ENCODE measurements at places on chromosomes 4 and X.

DNA sequence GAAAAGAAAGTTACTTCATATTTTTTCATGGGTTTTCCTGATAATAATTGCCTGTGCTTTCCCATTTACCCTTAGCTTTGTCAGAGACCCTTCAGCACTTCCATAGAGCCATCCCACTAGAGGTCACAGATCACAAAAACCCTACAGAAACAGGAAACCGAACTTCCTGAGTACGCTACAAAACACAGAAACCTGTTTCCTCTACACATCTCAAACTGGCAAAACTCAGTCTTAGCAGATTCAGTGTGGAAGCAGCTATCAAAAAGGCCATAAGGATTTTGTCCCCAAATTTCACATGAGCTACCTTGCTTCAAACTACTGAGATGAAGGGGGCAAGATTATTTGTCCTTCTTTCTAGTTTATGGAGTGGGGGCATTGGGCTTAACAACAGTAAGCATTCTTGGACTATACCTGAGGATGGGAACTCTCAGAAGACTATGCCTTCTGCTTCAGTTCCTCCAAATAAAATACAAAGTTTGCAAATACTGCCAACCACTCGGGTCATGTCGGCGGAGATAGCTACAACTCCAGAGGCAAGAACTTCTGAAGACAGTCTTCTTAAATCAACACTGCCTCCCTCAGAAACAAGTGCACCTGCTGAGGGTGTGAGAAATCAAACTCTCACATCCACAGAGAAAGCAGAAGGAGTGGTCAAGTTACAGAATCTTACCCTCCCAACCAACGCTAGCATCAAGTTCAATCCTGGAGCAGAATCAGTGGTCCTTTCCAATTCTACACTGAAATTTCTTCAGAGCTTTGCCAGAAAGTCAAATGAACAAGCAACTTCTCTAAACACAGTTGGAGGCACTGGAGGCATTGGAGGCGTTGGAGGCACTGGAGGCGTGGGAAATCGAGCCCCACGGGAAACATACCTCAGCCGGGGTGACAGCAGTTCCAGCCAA lies at the start of gene MMRN1:
TSS of gene MMRN1 (plus strand) at position 206 of the 902 bp plus-strand sequence. CDS start at position 324, 118 bp downstream.
- DNase-seq, result no peak

- DNase-seq, result no peak
Observed at GRCh38 chrX:134545510-134545909, 85.5 kb downstream of the HPRT1 start.

GRCh38 chr4:6332042-6332668 lies 62.5 kb downstream of the WFS1 start:
- DNase-seq, result no peak

DNA sequence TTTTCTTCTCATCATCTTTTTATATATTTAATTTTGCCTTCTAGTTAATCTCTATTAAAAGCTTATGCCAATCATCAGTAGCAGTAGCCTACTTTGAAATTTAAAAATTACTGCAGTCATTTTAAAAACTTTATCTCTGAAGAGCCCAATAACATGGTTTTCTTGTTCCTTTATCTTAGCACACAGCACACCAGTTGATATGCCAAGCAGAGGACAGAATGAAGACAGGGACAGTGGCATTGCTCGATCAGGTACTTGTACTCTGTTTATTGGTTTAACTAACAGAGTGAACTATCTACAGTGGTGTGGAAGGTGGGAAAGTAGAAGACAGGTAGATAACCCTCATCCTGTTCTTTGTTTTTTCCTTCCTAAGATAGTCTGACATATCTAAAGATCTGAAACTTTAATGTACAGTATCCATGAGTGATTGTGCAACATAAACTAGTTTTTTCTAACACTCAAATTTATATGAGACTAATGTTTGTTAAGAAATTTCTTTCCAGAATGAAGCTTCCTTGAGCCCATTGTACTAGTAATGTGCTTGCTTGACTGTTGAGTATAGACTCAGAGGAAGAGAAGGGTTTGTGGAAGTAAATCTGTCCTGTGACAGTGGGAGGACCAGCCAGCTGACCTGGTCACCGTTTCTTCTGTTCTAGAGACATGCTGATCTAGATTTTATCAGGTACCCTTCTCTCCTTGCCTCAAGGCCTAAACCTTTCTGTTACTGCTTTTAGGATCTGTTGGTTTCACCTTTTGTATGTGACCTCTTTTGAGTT lies 66.6 kb downstream of the FNIP2 start:
- DNase-seq, result no peak

GRCh38 chrX:79096145-79096556 lies 48.3 kb upstream of the GPR174 start:
- DNase-seq, result no peak

- peak; percentile 80 for DNase-seq
Observed at GRCh38 chrX:40402831-40403533, 177.8 kb upstream of the ATP6AP2 start.

- DNase-seq, result peak; percentile 46
Observed at GRCh38 chrX:153460826-153461225, 9.6 kb downstream of the HAUS7 start.

GRCh38 chrX:10591363-10592335 lies 28.7 kb downstream of the MID1 start:
- DNase-seq, result no peak

- no peak for DNase-seq
Observed at GRCh38 chr4:76997077-76997476, 47.5 kb downstream of the SEPTIN11 start.

GRCh38 chr4:169996379-169997240 lies 29.6 kb downstream of the MFAP3L start:
- no peak for DNase-seq

DNA sequence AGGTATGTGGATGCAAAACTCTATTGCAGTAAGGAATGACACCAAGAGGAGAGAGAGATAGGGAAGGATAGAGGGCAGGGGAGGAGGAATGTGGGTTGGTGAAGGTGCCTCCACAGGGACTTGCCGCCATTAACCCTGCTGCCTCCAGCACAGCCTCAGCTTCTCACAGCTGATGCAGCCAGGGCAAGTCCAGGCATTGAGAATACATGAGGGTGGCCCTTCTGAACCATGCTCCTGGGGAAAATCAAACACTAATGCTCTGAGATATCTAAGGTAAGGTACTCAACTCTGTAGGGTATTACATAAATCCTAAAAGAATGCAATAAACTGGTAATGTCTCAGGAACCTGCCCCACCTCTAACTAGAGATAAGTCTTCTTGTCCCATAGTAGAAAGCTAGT lies 28.7 kb downstream of the UGT2B7 start:
- no peak for DNase-seq

DNA sequence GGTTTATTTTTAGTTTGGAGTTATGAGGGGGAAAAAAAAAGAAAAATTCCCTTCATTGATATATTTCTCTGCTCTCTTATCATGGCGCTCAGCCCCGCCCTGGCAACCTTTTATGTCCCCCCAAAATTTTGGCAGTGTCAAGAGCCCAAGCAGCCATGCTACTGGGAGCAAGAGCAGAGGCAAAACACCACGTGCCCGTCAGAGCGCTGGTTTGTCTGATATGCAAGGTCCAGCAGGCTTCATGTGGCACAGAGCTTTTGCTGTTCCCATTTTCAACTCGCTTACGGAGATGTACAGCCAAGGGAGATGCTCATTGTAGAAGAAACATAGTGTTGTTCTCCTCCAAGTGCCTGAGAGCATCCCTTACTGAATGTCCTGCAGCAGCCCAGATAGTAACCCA lies 27.3 kb downstream of the SLITRK2 start:
- no peak for DNase-seq

DNA sequence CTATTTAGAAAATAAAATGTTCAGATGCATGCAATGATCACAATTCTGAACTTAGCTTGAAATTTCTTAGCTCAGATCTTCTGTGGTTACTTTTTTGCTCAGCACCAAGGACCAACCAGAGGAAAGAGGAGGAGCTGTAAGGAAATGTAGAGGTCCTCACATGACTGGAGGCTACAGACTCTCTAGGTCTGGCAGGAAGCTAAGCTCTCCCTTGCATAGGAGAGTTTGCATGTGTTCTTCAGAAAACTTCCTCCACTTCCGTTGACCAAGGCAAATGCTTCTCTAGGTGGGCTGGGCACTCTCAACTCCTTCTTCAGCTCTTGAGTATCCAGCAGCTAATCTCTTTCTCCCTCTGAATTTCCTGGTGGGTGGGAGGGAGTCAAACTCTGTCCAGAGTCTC lies 119.6 kb downstream of the BTC start:
- DNase-seq, result no peak

- no peak for DNase-seq
Observed at GRCh38 chr4:102560115-102560514, 59.0 kb downstream of the NFKB1 start.

- DNase-seq, result no peak
Observed at GRCh38 chr4:186537843-186538521, 17.4 kb downstream of the MTNR1A start.

DNA sequence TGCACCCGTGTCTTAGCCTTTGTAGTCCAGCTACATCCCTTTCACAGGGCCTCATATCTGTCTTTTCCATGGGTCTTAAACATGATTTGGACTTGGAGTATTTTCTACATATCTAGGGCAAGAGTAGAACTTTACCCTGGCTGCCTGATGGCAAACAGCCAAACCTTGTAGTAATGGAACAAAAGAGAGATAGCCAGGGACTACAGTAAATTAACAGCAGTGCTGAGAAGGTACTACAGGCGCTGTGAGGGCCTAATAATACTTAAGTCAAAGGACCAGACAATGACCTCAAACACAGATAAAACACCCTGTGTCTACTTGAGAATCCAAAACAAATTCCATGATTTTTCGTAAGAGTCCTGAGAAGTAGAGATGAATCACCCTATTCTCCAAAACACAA lies 111.0 kb upstream of the WDR17 start:
- no peak for DNase-seq

- no peak for DNase-seq
Observed at GRCh38 chr4:167642250-167642649, 408.0 kb upstream of the SPOCK3 start.

DNA sequence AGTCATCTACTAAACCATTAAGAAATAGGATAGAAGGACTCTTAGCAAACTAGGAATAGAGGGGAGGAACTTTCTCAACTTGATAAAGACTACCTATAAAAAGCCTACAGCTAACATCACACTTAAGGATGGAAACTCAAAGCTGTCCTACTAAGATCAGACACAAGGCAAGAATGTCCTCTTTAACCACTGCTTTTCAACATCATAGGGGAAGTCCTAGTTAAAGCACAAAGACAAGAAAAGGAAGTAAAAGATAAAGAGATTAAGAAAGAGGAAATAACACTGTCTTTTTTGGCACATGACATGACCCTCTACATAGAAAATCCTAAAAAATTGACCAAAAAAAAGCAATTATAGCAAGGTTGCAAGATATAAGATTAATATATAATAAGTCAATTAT lies 136.6 kb downstream of the FBXW7 start:
- no peak for DNase-seq

GRCh38 chrX:40097141-40097503 lies 636 bp downstream of the BCOR start:
- DNase-seq, result no peak

DNA sequence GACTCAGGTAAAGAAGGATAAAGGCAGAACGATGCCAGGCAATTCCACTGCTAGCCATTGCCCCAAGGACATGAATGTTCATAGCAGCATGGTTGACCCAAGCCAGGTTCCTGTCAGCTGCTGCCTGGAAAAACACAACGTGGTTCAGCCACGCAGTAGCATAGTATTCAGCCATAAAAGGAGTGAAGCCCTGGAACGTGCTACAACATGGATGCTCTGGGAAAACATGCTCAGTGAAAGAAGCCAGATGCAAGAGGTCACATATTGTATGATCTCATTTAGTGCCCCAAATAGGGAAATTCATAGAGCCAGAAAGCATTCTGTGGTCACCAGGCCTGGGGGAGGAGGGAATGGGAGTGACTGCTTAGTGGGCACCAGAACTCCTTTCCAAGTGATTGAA lies 129.8 kb downstream of the GPR143 start:
- no peak for DNase-seq

DNA sequence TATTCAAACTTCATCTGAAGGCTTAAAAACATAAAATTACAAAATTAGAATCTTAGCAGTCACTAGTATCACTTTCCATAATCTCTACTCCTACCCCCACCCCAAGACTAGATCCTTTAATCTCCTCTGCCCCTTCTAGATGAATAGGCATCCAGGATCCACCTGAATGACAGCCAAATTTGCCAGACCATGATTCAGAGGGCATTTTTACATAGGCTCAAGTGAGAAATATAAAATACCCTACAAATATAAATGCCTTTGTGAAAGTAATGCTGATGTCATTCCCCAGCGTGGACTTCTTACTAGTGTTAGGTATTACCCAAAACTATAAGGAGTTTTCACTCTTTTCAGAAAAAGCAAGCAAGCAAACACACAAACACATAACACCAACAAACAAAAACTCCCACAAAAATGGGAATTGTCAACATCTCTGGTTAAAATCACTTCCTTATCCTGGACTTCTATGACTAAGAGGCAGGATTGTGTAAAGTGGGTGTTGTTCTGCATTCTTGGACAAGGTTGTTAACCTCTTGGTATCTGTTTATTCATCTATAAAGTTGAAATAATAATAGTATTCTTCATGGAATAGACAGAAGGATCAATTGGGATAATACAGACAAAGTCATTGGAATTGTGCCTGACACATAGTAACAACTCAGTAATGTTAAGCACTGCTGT lies 51.3 kb upstream of the TMPRSS11F start:
- no peak for DNase-seq

DNA sequence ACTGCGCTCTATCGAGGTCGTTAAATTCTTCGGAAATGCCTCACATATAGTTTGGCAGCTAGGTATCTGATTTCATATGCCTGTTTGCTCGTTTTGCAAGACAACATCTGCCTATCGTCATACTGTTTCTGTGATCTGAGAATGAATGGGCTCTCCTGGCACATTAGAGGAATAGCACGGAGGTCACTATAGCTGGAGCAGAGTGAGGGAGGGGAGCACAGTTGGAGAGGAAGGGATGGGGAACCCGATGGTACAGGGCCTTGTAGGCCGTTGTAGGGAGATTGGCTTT lies 552 bp downstream of the IKBKG start:
- DNase-seq, result no peak

DNA sequence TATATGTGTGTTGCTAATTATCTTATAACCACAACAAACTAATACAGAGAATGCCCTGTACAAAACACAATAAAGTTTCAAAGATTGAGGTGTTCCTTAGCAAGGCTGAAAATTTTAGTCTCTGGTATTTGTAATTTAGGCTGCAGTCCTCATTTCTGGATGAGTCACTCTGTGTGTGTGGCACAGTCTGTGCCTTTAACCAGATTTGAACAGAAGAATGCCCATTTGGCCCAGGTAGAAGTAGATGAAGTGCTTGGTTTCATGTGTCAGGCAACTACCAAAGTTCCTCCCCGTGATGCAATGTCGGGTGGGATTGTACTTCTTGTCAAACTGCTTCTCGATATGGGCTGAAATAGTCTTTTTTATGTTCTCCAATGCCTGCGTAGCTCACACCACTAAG lies 91.6 kb upstream of the H2AZ1 start:
- no peak for DNase-seq

- DNase-seq, result no peak
Observed at GRCh38 chr4:105707782-105708180, 708 bp downstream of the INTS12 start.

DNA sequence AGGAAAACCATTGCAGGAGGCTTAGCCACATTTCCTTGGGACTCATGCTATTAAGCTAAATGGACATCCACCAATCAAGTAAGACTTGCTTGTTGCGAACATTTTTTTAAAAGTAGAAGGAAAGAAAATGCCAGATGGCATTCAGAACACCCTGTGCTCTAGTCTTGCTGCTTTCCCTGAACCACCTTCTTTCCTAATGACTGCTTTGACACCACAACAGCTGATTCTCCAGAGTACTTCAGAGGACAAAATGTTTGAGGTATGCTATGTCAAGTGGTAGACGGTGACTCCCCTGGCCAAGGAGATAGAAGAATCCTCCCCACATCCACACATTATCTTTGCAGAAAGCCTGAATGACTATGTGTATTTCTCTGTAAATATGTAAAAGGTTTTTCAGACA lies 65.4 kb downstream of the ANK2 start:
- no peak for DNase-seq

Data from adrenal gland (tissue), 19 donors.